ENCODE measurements at places on chromosomes 2 and 18. TPM values are rescaled to one million over a fixed set of nuclear protein-coding genes. Genes with fewer than 3 reads are reported as not detected.

- H3K27me3 ChIP-seq, result no peaks in the 10 kb centered on the region
- no peak overlapping the region for H3K4me3 ChIP-seq
- no peak overlapping the region for H3K27ac ChIP-seq
Observed at GRCh38 chr18:21650311-21650710, 38.2 kb downstream of the SNRPD1 start.

GRCh38 chr2:98693477-98693876 is 37.5 kb downstream of the MGAT4A start:
- H3K4me3 ChIP-seq, result no peak overlapping the region
- H3K27me3 ChIP-seq, result no peaks in the 10 kb centered on the region
- no peaks in the 10 kb centered on the region for H3K36me3 ChIP-seq
- no peaks in the 10 kb centered on the region for H3K4me1 ChIP-seq

DNA sequence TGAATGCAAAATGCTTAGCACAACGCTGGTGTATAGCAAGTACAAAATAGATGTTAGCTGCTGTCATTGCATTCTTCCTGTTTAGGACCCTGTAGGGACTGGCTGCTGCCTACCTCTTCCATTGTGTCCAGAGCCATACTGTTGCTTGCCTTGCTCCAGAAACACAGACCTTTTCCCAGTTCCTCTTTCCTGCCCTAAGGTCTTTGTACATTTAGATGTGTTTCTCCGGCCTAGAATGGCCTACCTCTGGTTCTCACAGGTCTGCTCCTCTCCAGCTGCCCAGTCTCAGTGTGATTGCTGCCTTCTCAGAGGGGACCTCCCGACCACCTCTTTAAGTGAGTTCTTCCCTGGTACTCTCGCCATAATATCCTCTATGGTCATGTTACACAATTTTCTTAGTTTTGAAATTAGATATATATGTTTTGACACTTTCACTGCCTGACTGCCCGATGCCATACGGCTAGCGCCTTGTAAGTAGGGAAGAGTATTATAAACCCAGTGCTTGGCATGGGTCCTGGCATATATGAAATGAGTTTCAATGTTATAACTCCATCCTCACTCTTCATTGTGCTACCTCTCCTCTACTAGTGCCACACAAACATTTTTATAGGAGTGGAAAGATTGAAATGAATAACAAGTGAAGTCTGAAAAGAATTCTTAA is 48.3 kb downstream of the RFTN2 start:
- no peak overlapping the region for H3K4me3 ChIP-seq
- no peaks in the 10 kb centered on the region for H3K36me3 ChIP-seq
- peaks cover 11% of the 10 kb centered on the region for H3K4me1 ChIP-seq
- H3K27me3 ChIP-seq, result no peaks in the 10 kb centered on the region

GRCh38 chr2:192194265-192194865 is 368 bp downstream of the TMEFF2 start:
- no peaks in the 10 kb centered on the region for H3K36me3 ChIP-seq
- peak overlapping the region; percentile 68 for H3K4me3 ChIP-seq
- DNase-seq, result peak; percentile 68
- H3K27ac ChIP-seq, result no peak overlapping the region
- H3K4me1 ChIP-seq, result no peaks in the 10 kb centered on the region

GRCh38 chr18:64097497-64097896 is 51.4 kb downstream of the LINC00305 start:
- H3K27ac ChIP-seq, result no peak overlapping the region
- no peak overlapping the region for H3K4me3 ChIP-seq
- no peaks in the 10 kb centered on the region for H3K36me3 ChIP-seq
- DNase-seq, result peak; percentile 17

DNA sequence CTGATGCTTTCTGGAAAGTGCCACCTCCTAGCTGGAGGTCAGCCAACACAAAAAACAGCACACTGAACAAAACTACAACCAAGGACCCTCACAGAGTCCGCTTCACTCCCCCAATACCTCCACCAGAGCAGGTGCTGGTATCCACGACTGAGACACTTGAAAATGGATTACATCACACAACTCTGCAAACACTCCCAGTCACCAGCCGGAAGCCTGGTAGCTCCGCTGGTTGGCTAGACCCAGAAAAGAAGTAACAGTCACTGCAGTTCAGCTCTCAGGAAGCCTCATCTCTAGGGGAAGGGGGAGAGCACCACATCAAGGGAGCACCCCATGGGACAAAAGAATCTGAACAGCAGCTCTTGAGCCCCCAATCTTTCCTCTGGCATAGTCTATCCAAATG is 175.4 kb downstream of the LCLAT1 start:
- H3K27ac ChIP-seq, result no peak overlapping the region
- no peaks in the 10 kb centered on the region for H3K4me1 ChIP-seq
- no peaks in the 10 kb centered on the region for H3K36me3 ChIP-seq
- no peak overlapping the region for H3K4me3 ChIP-seq
- DNase-seq, result no peak

DNA sequence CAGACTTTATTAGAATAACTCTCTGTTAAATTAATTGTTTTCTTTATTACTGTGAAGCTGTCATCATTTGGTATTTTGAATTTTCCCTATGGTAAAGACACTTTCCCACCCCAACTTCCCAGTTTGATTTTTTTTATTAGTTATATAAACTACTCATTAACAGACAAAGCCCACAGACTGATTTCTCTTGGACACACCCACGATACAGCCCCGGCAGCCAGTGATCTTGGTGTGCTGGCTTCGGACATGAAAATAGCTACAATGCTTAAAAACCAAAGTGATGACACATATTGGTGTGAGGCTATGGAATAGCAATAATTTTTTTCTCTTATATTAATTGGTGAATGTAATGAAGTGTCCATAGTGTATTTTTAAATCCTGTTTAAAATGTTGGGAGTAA is 225.4 kb upstream of the SIX3 start:
- peak; percentile 71 for DNase-seq
- H3K36me3 ChIP-seq, result no peaks in the 10 kb centered on the region
- peaks cover 15% of the 10 kb centered on the region for H3K4me1 ChIP-seq
- H3K27me3 ChIP-seq, result 0 out of 2 replicates have a peak, but pooled peaks cover 4% of the 10 kb centered on the region
- H3K27ac ChIP-seq, result peak overlapping the region; percentile 53
- H3K4me3 ChIP-seq, result peak overlapping the region; percentile 13

GRCh38 chr2:198326431-198326830 is 522.0 kb downstream of the PLCL1 start:
- no peaks in the 10 kb centered on the region for H3K4me1 ChIP-seq
- peak; percentile 34 for DNase-seq
- H3K27ac ChIP-seq, result no peak overlapping the region

DNA sequence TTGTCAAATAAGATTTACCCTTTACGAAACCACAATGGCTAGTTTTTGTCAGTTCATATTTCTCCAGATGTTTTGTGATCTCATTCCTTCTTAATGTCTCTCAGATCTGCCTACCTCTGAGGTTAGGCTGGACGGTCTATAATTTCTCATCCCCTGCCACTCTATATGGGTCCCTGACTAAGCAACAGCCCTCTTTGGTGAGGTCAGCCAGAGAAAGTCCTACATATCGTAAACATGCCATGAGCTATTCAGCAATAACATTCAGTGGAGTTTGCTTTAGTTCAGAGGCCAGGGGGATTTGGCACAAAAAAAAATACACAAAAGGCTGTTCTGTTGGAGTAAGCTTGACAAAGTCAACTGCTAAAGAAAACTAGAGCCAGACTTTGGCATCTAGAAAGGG is 192.1 kb upstream of the NCKAP5 start:
- no peaks in the 10 kb centered on the region for H3K27me3 ChIP-seq
- no peak overlapping the region for H3K4me3 ChIP-seq

GRCh38 chr2:217399291-217399690 is 539.4 kb upstream of the TNP1 start:
- peaks cover 42% of the 10 kb centered on the region for H3K4me1 ChIP-seq
- peak; percentile 61 for DNase-seq
- no peak overlapping the region for H3K4me3 ChIP-seq

GRCh38 chr2:226656367-226656766 is 143.3 kb downstream of the IRS1 start:
- DNase-seq, result no peak
- H3K36me3 ChIP-seq, result no peaks in the 10 kb centered on the region
- no peaks in the 10 kb centered on the region for H3K27me3 ChIP-seq
- H3K4me3 ChIP-seq, result no peak overlapping the region

DNA sequence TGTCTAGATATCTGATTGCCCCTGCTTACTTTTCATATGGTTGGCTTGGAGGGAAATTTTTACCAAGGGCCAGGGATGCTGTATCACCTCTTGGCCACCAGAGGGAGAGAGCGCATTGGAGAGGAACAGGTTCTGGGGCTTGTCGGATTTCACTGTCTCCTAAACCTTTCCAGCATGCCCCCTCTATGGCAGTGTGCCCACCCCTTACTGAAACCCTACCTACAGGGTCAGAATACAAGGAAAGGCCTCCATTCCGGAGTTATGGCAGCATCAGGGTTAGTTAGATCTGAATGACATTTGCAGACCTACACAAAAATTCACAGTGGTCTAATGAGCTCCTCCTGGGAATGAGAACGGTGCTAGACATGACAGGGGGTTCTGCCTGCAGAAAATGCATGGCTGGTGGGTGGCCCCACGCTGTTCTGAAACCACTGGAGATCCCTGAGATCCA is 5.8 kb downstream of the SLC14A2 start:
- peaks cover 24% of the 10 kb centered on the region for H3K4me1 ChIP-seq
- H3K36me3 ChIP-seq, result no peaks in the 10 kb centered on the region
- H3K27ac ChIP-seq, result no peak overlapping the region
- H3K4me3 ChIP-seq, result no peak overlapping the region

- H3K27ac ChIP-seq, result no peak overlapping the region
Observed at GRCh38 chr2:233764761-233765160, 4.7 kb downstream of the UGT1A1 start.

DNA sequence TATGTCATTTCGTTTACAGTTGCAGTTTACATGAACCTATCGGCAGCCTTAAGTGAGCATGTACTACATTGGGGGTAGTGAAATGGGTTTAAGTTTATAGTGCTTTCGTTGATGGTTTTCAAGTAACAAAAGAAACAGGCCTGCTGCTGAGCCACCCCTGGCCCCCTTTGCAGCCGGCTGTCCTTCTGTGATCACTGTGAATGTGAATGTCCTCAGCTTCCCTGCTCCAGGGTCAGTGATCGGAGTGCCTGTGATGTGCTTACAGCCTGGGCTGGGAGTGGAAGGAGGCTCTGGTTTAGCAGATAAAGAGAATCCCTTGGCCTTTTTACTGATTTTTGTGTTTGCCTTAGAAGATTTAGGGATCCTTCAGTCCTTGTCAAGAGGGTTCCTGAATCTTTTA is 154.2 kb downstream of the FAM210A start:
- H3K27ac ChIP-seq, result no peak overlapping the region
- H3K27me3 ChIP-seq, result peaks cover 18% of the 10 kb centered on the region

GRCh38 chr2:61177727-61178549 is 15.9 kb downstream of the C2orf74 start:
- peak overlapping the region; percentile 86 for H3K4me3 ChIP-seq
- DNase-seq, result peak; percentile 58
- H3K36me3 ChIP-seq, result no peaks in the 10 kb centered on the region
- H3K27me3 ChIP-seq, result no peaks in the 10 kb centered on the region
- H3K27ac ChIP-seq, result peak overlapping the region; percentile 91

DNA sequence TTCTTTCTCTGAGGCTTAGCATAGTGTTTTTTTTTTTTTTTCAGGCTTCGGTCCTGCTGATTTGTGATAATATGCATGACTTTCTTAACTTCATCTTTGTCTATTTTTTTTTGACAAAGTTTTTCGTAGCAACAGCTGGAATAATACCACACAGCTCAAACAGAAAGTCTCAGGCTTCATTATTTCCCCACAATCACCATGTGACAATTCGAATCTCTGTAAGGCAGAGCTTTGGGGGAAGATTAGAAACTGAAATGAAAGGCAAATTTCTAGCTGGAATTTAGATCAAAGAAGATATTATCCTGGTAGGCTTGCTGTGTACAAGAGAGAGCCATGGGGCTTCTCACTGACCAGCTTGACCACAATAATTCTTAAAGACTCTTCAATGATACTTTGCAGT is 12.2 kb upstream of the CD28 start:
- H3K27ac ChIP-seq, result no peak overlapping the region
- H3K27me3 ChIP-seq, result no peaks in the 10 kb centered on the region
- H3K36me3 ChIP-seq, result no peaks in the 10 kb centered on the region
- DNase-seq, result no peak

DNA sequence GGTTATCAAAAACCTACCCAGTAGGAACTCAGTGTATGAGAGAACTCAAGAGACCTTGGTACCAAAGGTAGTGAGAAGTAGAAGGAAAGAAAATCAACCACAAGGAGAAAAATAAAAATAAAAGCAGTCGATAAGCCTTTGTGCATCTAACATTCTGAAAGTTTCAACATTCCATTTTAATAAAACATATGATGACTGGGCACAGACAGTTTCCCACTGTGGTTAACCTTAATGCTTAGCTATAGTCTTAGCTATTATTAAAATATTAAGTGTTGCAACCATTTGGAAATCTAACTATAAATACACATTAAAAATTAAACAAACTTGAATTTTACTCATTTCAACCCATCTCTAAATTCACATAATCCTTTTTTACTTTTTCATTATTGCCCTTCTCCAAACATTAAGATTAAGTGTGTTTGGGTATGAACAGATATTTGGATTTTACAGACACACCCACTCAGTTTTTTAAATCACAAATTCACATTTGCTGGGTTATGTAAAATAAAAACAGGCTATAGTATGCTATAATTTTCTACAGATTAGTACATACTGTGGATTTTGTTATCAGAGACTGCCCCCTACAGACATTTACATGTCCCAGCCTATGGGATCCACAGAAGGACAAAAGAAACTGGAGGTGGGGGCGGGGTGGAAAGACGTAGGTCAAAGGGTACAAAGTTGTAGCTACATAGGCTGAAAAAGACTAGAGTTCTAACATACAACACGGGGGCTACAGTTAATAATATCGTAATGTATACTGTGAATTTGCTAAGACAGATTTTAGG is 32.8 kb downstream of the SRBD1 start:
- H3K27ac ChIP-seq, result peak overlapping the region; percentile 83
- H3K27me3 ChIP-seq, result no peaks in the 10 kb centered on the region
- H3K4me3 ChIP-seq, result peak overlapping the region; percentile 26

GRCh38 chr2:96918092-96918753 is 48.3 kb upstream of the SEMA4C start:
- no peak for DNase-seq
- no peak overlapping the region for H3K27ac ChIP-seq
- H3K36me3 ChIP-seq, result no peaks in the 10 kb centered on the region
- no peak overlapping the region for H3K4me3 ChIP-seq

DNA sequence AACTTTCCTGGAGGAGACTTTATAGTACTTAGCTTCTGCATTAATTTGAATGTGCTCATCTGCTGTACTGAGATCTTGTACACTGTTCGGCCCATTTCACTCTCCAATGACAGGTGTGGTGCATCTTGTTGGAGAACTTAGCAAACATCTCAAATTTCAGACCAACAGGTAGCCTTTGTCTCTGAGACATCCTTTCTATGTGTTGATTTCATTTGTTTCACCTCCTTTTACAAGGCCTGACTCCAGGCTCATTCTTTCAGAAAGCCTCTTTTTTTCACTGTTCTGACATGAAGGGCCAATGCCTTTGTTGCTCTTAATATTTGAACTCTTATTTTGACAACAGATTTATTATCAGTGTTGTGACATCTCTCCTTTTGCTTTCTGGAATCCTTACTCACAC is 271.8 kb upstream of the FANCL start:
- H3K4me1 ChIP-seq, result peaks cover 12% of the 10 kb centered on the region
- no peak for DNase-seq
- no peaks in the 10 kb centered on the region for H3K27me3 ChIP-seq
- H3K4me3 ChIP-seq, result no peak overlapping the region
- no peaks in the 10 kb centered on the region for H3K36me3 ChIP-seq

GRCh38 chr18:59308248-59308937 is 10.1 kb downstream of the CPLX4 start:
- no peaks in the 10 kb centered on the region for H3K36me3 ChIP-seq
- no peaks in the 10 kb centered on the region for H3K4me1 ChIP-seq
- H3K27me3 ChIP-seq, result peaks cover 53% of the 10 kb centered on the region

Gene FHOD3
- 10.1 TPM for total RNA-seq

Gene NEB
- 1.3 TPM for total RNA-seq

Gene HADHA
- 121 TPM for total RNA-seq

Gene NT5DC4
- total RNA-seq, result not detected

Gene MEP1B
- total RNA-seq, result not detected

Gene GPR39
- total RNA-seq, result 3.8 TPM

Gene TXNDC2
- total RNA-seq, result not detected

Gene CLIP4
- total RNA-seq, result 55.2 TPM

Gene FLACC1
- 2.3 TPM for total RNA-seq
